ENCODE measurements at places on chromosomes 1 and 21. TPM values are rescaled to one million over a fixed set of nuclear protein-coding genes. Genes with fewer than 3 reads are reported as not detected.
A peak's percentile ranks its signal among the peaks of the same experiment; 100 is the strongest.

GRCh38 chr1:36269408-36269838 lies 36.7 kb upstream of the SH3D21 start:
- DNase-seq, result no peak

The SYNC gene
- 5.8 TPM for polyA plus RNA-seq

GRCh38 chr1:38686167-38686926 lies 173.2 kb downstream of the RRAGC start:
- DNase-seq, result no peak

DNA sequence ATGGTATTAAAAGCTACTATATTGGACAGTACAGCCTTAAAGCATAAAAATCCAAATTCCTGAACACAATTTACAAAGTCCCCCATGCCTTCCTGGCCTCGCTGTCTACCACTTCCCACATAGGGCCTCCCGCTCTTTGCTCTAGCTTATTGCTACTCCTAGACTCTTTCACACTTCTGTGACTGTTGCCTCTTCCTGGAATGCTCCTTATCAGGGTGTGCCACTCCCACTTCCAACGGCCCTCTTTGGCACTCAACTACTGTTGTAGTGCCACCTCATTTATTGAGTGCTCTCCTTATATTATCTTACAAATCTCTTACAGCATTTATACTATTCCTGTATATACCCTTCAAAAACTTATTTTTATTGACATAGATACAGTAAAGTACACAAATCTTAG lies 4.8 kb downstream of the SARS1 start:
- no peak for DNase-seq

The LEFTY1 gene
- 2.5 TPM for polyA plus RNA-seq

The PLD5 gene
- polyA plus RNA-seq, result 0.40 TPM

- no peak for DNase-seq
Measured at GRCh38 chr1:24263211-24263610, 55.9 kb upstream of the GRHL3 start.

- no peak for DNase-seq
Measured at GRCh38 chr1:167333124-167333523, 112.4 kb downstream of the POU2F1 start.

DNA sequence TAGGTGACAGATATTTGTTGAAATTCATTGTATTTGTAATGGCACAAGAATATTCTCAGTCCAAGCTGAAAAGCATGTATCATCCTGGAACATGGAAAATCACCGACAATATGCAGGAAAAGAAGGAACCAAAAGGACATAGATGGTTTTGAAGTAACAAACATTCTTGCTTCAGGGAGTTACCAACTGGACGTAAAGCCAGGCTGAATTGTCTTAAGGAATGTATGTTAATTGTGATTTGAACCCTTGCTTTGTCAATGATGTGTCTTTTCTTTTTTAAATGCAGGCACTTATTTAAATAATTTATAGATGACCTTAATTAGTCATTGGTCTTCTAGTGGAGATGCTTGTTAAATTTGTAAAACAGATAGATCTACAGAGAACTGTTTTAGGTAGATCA lies 489.4 kb upstream of the ZP4 start:
- no peak for DNase-seq

GRCh38 chr1:241081473-241081872 lies 275.5 kb downstream of the RGS7 start:
- no peak for DNase-seq

The KCNQ4 gene
- 1.1 TPM for polyA plus RNA-seq

DNA sequence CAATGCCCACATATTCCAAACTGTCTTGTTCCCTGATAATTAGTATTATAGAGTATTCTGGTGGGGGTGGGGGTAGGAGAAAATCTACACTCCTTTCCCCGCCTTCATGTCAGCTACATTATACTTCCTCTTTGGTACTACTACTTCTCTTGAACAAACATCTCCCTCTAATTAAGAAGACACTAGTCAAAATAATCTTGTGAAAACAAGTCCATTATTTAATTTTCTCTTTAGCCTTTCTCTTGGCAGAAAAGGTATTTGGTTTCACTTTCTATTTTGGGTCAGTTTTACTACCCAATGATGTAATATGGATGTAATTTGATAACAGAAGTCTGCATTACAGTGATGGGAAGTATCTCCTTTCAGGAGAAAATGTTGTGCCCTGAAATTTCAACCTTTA lies 22.5 kb downstream of the NTMT2 start:
- peak; percentile 6 for DNase-seq

- DNase-seq, result no peak
Measured at GRCh38 chr1:2786329-2787162, 14.9 kb downstream of the TTC34 start.

DNA sequence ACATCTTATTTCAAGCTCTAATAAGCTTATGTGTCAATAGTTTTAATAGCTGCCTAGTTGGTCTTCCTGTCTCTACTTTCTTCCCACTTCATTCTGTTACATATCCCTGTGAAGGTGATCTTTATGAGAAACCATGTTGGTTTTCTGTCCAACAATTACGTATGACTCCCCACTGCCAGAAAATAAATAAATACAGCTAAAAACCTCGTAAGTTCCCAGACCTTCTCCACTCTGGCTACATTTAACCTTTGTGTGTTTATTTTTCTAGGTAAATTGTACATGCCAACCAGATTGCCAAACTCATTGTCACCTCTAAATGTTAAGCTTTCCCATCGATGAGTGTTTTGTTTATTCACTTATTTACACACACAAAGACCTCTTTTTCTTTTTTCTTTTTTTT lies 147.2 kb downstream of the CRB1 start:
- DNase-seq, result no peak

GRCh38 chr1:23426828-23427227 lies 2.3 kb upstream of the TCEA3 start:
- no peak for DNase-seq

DNA sequence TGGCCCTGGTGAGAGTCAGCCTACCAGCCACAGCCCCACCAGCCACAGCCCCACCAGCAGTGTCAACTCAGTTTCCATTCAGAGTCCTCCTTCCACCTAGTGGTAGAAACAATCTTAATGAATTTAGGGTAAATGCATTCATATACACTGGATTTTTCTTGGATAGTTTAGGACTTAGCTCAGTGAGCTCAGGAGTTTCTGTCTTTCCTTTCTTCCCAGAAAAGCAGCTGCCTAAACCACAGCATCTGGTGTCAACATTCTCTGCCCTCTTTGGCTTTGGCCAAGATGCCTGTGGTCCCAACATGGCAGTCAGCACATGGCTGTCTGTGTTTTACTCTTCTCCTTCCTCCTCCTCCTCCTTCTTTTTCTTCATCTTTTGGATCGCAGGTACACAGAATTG lies 94.0 kb downstream of the CLIC6 start:
- DNase-seq, result no peak

- no peak for DNase-seq
Measured at GRCh38 chr1:93546162-93546863, 98.4 kb downstream of the FNBP1L start.

DNA sequence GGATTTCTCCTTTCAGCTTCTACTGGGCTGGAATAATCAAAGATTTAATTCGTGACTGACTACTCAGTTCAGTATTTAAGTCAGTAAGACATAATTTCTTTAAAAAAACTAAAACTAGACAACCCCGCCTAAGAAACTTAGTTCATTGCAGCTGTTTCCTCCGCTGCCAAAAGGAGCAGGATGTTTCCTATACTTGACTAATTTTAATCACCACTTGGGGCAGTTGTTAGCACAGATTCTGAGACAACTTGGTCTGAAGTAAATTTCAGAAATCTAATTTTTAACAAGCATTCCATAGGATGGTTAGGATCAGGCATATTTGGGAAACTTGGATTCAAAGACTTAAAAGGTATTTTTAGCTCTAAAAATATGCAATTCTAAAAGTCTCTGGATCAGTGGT lies 34.0 kb downstream of the EPRS1 start:
- no peak for DNase-seq

DNA sequence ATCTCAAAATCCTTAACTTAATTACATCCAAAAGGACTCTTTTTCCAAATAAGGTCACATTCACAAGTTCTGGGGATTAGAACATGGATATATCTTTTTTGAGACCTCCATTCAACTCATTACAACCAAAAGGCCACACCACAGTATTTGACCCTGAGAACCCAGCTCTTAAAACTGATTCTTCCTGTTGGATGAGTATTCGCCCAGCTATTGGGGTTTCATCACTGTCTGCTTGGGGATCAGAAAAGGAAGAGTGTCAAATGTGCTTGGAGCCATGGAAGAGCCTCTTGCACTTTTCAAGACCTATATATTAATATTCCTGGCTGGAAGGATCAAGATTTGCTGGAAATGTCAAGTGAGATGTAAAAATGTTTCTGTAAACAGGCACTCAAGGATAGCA lies 5.4 kb upstream of the TINAGL1 start:
- no peak for DNase-seq

The HSD3B2 gene
- polyA plus RNA-seq, result 0.21 TPM

The TTC22 gene
- polyA plus RNA-seq, result 4.4 TPM

DNA sequence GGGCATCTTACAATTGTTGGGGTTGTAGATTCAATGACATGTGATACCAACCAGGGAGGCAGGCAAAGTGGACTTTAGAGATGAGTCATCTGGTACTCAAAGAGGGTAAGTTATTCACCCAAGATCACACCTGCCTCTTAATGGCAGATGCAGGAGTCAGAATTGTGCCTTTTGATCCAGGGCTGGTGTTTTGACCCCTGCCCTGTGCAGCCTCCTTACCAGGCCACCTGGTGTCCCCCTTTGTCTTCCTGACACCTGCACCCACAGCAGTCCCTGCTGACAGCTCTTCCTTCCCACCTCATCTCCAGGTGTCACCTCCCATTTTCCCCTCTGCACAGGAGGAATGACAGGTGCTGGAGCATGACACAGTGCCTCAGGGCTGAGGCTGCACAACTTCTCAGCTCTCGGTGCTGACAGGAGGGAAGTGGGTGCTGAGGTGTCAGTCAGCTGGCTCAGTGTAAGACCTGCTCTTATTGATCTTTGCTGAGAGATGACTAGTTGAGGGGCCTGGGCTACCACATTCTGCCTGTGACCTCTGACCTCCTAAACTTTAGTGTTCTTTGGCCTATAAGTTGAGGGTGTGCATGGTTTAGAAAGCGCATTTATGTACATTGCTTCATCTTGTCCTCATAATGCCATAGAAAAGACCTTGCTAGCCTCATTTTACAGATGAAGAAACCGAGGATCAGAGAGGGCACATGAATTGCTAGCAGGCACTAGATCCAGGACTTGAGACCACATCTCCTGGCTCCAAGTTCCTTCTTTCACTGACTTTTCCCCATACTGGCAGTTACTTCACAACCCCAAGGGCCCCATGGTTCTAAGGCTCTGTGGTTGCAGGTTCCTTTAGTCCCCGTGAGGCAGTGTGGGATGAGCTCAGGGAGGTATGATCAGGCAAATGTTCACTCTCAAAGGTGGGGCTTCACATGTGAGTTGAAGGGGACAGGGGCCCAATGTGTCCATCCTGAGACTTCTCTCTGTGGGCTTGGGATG lies 31.3 kb downstream of the CACNA1E start:
- DNase-seq, result no peak

DNA sequence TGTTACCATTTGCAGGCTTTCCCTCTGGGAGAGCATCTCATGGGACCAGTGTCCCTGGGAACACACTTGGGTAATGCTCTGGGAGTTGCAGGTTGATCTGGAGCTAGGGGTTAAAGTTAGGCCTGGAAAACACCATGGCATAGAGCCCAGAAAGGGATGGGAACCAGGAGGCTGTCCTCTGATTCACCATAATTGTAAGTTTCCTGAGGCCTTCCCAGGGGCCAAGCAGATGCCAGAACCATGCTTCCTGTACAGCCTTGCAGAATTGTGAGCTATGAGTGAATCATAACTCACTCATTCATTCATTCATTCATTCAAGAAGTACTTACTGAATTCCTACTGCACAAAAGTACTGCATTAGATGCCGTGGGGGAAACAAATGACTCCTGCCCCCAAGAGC lies 50.0 kb downstream of the LACTBL1 start:
- no peak for DNase-seq

DNA sequence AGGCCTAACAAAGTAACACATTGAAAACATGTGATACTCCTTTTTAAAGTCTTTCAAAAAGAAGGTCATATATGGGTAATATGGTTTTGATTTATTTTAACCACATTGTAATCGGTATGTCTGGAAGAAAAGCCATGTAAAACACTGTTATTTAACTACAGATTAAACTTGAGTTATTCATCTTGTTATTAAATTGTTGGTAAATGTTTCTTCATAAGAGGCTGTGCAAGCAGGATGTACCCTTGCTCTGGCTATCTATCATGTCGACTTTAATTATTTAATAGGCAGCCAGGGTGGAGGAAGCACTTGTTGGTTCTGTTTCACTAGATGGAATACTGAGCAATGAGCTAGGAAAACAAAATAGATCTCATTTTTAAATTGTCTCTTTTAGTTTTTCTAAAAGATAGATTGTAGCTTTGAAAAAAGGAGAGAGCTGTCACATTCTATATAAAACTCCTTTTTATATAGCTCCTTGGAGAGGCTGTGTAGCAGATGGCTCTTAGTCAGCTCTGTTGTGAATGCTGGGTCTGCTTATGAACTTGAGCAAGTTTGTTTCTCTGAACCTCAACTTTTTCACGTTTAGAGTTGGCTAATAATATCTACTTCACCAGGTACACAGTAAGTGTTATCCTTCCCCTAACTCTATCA lies 39.5 kb downstream of the LRRC8B start:
- no peak for DNase-seq

DNA sequence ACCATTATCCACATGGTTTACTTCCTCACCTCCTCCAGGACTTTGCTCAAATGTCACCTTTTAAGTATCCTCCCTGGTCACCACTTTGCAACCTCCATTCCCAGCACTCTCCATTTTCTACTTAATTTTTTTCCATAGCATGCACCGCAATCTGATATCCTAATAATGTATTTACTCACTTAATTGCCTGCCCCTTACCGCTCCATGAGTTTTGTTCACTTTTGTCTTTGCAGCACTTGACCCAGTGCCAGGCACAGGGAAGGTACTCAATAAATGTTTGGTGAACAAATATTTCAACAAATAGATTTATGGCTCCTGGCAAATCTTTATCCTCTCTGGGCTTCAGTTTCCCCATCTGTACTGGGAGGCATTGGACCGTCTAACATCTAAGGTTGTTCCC lies 53.6 kb downstream of the UBE2T start:
- DNase-seq, result no peak

The CFH gene
- 22.1 TPM for polyA plus RNA-seq

DNA sequence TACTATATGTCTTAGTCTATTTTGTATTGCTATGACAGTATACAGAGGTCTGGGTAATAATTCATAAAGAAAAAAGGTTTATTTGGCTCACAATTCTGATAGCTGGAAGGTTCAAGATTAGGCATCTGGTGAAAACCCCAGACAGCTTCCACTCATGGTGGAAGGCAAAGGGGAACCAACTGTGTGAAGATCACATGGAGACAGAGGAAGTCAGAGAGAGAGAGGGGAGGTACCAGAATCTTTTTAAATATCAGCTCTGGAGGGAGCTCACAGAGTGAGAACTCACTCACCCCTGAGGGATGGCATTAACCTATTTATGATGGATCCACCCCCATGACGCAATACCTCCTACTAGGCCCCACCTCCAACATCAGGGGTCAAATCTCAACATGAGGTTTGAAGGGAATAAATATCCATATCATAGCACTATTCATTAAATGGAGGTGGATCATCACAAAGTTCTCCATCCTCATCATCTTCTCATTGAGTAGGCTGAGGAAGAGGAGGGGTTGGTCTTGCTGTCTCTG lies 290.5 kb downstream of the DSCAM start:
- DNase-seq, result no peak

Measured in right lung (tissue), 10 donors.